Stimulated activated CD4-positive, alpha-beta T cell treated with anti-CD3 and anti-CD28 coated beads, Interleukin-1b, Interleukin-23, amount 100 ng/mL, for 4 hours (primary cell): ENCODE measurements at places on chromosomes 5 and 9.

- DNase-seq, result no peak
Measured at GRCh38 chr9:75997206-75997605, 106.7 kb downstream of the PCSK5 start.

- no peak for DNase-seq
Measured at GRCh38 chr5:171770153-171770552, 15.5 kb upstream of the SMIM23 start.

- no peak for DNase-seq
Measured at GRCh38 chr5:1209896-1210776, 8.7 kb downstream of the SLC6A19 start.

DNA sequence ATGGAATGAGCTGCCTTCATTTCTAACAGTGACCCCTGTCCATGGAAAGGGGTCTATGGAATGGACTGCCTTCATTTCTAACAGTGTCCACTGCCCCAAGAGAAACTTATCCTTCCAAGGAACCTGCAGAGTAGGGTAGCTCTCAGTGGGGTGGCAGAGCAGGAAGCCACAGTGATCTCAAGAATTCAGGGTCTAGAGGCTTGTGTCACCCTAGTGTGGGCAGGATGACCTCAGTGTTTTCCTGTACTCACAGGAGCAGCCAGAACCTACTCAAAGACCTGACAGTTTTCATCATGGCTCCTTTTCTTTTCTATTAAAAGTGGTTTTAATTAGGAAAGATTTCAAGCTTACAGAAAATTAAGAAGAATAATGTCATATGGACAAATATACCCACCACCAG, 27.5 kb downstream of the SEC61B start:
- DNase-seq, result no peak
